ENCODE measurements at places on chromosomes 4 and X.

- DNase-seq = peak; percentile 37
Observed at GRCh38 chrX:39397561-39398199, 596.4 kb downstream of the MID1IP1 start.

GRCh38 chr4:99723612-99724011 is 66.0 kb upstream of the C4orf54 start:
- no peak for DNase-seq

DNA sequence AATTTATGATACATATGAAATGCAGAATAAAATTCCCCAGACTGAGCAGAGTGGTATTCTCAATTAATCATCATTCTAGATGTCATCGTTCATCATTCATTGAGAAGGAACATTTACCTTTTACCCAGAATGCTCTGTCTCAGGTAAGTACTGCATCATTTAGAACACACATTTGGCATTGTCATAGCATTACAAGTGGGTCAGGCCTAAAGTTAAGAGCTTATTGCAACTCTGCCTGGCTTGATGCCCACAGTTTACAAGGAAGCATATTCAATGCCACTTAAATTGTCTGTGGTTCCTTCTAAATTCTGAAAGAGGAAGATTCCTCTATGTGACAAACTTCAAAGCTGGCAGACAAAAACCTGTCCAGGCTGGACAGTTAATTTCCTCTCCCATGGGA is 87.3 kb downstream of the CAMK2D start:
- DNase-seq = no peak

DNA sequence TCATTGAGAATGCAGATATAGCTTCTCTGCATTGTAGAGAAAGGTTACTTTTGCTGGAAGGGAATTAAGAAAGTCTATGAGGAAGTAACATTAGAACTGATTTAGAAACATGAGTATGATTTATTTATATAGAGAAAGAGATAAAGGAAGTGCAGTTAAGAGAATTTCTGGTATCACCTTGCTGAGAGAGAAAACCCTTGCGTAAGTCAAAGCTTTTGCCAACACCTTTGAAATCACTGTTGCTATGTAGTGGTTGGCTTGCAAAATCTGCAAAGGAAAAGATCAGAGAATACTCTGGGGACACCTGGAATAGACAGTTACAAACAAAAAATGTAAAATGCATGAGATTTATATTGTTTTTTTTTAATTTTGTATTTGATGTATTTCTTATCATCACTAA is 137.3 kb upstream of the RXFP1 start:
- DNase-seq = no peak

GRCh38 chr4:64796581-64796980 is 387.3 kb upstream of the TECRL start:
- DNase-seq = no peak

GRCh38 chrX:139750390-139750789 is 42.4 kb upstream of the MCF2 start:
- no peak for DNase-seq

- peak; percentile 50 for DNase-seq
Observed at GRCh38 chr4:145935253-145936141, 3.1 kb downstream of the ZNF827 start.

DNA sequence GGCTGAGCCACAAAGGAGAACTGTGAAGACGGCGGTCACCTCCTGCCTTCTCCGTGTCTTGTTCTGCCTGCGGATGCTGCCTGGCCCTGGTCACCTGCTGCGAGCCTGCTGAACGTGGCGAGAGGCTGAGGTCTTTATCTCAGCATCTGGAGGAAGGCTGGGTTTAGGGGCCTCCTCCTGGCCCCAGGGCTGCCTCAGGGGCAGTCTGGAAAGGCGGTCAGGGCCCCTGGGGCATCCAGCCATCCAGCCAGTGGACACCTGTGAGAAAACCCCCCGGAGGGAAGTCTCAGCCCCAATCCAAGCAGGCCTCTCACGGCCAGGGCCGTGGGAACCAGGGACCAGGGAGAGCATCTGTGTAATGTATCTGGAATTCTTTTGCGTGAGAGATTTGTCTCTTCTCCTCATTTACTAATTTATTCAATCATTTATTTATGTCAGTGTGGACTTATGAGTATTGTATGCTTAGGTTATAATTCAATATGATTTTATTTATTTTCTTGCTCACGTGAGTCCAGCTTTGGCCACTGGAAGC is 11.3 kb downstream of the PDE6B start:
- DNase-seq = no peak
